Activated T-helper 1 cell treated with Interleukin-2 at 50 U/mL for 16 hours (primary cell): ENCODE measurements at places on chromosomes 6 and 20.

GRCh38 chr6:21734204-21734603 is 140.7 kb downstream of the SOX4 start:
- DNase-seq: no peak

- no peak for DNase-seq
These were observed 9.8 kb downstream of the ZNF335 start for GRCh38 chr20:45962031-45962755.

DNA sequence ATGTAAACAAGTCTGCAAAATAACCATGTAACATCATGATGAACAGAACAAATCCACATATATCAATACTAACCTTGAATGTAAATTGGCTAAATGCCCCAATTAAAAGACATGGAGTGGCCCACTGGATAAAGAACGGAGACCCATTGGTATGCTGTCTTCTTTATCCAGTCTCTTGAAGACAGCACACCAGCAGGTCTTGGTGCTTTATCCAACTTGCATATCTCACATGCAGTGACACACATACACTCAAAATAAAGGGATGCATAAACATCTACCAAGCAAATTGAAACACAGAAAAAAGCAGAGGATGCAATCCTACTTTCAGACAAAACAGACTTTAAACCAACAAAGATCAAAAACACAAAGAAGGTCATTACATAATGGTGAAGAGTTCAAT is 30.3 kb upstream of the EPB41L2 start:
- no peak for DNase-seq

DNA sequence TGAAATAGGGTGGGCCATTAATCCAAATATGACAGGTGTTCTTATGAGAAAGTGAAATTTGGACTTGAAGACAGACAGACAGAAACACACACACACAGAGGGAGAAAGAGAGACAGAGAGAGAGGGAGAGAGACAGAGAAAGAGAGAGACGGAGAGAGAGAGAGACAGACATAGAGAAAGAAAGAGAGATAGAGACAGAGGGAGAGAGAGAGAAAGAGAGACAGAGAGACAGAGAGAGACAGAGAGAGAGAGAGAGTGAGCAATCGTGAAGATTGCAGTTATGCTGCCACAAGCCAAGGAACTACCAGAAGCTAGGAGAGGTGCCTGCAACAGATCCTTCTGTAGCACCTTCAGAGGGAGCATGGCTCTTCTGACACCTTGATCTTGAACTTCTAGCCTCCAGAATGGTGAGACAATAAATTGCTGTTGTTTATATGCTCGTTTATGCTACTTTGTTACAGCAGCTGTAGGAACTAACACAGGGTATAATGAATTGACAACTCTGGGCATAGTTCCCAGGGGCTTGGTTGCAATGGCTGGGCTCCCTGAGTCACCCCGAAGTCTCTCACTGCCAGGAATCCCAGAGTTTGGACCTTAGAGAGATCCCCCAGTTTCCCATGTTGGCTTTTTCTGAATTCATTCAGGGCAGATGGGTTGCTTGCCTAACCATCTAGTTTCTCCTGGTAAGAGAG is 44.7 kb upstream of the ECI2 start:
- no peak for DNase-seq

DNA sequence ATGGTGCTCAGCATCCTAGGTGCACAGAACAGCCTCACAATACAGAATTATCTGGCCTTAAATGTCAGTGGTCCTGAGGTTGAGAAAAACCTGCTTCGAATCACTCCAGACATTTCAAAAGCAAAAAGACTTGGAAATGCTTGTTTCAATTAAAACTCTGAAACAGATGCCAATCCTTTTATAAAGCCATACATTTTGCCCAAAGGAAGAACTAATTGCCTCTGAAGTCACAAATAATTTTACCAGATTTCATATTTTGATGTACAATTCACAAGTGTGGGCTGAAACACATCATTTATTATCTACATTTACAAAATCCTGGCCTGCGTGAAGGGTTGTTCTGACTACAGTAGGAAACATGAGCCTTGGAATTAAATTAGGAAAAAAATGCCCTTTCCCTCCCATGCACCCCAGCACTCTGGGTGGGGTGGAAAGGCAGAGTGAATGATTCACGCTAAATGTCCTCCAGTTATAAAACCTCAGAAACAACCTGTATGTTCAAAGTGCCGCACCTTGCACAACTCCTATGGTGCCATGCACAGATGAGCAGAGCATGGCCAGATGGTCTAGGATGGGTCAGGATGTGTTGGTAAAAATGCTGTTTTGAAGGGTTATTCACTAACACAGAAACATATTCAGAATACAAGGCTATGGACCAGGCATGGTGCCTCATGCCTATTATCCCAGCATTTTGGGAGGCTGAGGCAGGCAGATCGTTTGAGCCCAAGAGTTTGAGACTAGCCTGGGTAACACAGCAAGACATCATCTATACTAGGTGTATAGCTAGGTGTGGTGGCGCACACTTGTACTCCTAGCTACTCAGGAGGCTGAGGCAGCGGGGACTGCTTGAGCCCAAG is 87.0 kb downstream of the ZMYND8 start:
- DNase-seq: no peak

GRCh38 chr6:64084185-64084663 is 448.6 kb downstream of the PHF3 start:
- DNase-seq: no peak

GRCh38 chr6:157683707-157684106 is 139.3 kb upstream of the SNX9 start:
- DNase-seq: no peak

DNA sequence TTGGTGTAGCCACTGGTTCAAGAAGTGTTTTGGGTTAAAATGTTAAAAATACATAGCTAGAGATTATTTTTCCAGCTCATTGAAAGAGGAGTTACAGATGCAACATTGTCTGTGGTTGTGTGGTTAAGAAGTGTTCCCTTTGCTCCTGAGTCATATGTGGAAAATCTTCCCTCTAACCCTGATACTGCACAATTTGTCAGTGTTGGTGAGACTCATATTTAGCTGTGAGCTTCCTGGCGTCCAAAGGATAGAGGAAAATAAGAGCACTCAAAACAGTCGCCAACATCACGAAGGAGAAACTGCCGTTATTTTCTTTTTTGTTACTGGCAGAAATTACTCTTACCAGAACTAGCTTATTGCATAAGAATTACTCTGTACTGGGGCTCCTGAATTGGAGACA is 250.4 kb downstream of the CDH4 start:
- no peak for DNase-seq
